Occipital lobe (tissue), 3 donors: ENCODE measurements at places on chromosomes 4 and X.

DNA sequence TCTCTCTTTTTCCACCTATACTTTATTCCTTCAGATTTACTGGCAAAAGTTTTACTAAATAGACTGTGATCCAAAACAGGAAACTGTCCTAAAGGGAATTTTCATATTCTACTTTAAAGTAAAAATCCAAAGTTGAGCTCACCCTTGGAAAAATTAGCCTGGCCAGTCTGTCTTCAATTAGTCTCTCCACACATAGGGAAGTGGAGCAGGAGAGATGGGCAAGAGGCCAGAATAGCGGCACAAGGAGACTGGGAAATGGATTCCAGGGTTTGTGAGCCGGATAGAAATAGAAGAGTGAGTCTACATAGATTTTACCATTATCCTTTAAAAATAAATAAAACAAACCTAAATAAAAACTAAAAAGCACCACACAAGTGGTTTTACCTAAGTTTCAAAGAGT is 16.2 kb upstream of the FRMD7 start:
- DNase-seq: no peak

- peak; percentile 10 for DNase-seq
These were observed 508.1 kb upstream of the ARX start for GRCh38 chrX:25523574-25524540.

DNA sequence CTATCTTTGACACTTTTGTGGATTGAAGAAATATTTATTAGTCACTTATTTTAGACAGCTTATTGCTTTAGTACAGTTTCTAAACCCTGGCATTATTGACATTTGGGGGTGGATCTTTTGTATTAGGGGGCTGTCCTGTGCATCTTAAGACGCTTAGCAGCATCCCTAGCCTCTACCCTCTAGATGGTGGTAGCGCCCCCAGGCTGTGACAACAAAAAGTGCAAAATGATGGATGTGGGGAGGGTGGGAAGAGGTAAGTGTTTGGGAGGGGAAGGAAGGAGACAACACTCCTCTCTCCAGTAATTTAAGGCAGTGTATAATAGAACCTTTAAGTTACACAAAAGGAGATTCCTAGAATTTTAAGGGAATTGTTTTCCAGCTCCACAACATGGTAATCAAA is 1210.6 kb downstream of the C4orf33 start:
- DNase-seq: no peak

DNA sequence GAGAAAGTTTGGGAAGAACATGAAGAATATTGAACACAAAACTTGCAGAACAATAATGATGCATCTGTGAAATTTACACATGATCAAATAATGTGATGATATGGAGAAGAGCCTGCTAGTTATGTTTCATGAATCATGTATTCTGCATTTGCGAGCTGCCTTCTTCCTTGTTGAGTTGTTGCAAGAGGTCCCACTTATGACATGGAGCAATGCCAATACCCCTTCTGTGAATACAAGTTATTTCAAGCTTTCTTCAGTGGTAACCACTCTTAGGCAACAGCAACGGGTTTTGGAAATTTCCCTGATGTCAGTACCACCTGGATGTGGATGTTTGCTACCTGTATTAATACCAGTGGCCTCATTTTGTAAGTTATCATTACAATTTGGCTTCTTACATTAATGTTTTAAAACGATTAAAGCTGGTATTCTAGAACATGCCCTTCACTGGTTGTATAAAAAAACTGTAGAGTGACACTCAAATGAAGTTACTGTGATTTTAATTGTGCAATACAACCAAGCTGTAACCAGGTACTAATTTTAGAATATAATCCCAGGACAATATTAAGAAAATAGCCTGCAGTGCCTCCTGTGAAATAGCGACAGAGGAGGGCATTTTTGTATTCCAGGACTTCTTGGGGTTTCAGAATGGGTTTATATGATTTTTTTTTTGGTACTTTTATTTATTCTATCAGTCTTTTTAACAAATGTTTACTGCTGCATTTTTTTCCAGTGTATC is 25.3 kb downstream of the IQCM start:
- no peak for DNase-seq

DNA sequence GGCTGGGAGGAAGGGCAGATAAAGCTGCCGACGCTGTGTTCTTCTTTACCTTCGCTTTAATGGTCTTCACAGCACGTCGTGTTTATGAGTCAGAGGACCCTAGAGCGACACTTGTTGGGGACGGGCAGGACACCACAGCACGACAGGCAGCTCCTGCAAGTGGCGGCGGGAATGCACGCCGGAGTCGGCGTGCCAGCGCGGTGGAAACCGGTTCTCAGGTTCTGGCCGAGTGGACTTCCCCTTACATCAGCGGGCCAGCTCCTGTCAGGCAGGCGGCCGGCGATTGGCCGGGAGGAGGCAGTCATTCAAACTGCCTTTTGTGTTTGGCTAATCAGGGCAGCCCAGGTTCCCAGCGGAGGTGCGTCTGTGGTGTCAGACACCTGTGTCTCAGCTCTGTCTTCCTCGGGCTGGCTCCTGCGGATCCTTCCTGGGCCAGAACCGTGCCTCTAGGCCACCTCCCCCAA is 150.9 kb downstream of the SHROOM3 start:
- peak; percentile 65 for DNase-seq
